ENCODE measurements at places on chromosomes 5 and 9. TPM values are rescaled to one million over a fixed set of nuclear protein-coding genes. Genes with fewer than 3 reads are reported as not detected.

The ORM2 gene
- total RNA-seq: not detected

The HCN1 gene
- total RNA-seq: not detected

DNA sequence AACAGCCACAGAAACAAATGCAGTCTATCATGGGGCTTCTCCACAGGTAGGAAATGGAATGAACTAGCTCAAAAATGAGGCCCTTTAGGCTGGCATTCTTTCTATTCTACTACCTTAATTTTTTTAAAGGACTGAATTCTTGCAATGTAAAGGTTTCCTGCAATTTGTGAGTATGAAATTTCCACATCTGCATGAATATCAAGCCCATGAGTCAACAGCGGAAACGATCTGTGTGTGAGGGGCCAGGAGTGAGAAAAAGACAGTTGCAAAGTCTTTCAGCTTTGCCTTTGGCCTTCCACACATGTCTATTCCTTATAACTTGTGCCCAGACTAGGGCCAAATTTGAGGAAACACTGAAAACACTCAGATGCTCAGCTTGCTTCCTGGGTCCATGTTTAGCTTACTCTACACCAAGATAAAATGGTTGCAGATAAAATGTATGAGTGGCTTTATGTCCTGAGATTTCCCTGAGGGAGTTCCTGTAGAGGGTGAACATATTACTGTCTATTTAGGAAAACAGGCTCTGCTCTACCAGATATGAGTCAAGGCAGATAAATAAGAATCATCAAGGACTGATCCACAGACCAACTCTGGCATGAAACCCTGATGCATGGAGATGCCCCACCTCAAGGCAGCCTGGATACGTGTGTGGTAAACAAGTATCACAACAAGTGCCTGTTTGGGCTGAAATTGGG is 46.5 kb downstream of the RETREG1 start:
- H3K27me3 ChIP-seq: peaks cover 7% of the 10 kb centered on the region
- no peaks in the 10 kb centered on the region for H3K36me3 ChIP-seq
- no peak for DNase-seq
- peak overlapping the region; percentile 10 for H3K4me3 ChIP-seq
- H3K4me1 ChIP-seq: peaks cover 45% of the 10 kb centered on the region
- peak overlapping the region; percentile 50 for H3K27ac ChIP-seq

- no peaks in the 10 kb centered on the region for H3K27me3 ChIP-seq
- H3K4me1 ChIP-seq: peaks cover 82% of the 10 kb centered on the region
- no peak overlapping the region for H3K4me3 ChIP-seq
- no peaks in the 10 kb centered on the region for H3K36me3 ChIP-seq
- peak overlapping the region; percentile 98 for H3K27ac ChIP-seq
Observed at GRCh38 chr9:27090711-27091110, 18.3 kb upstream of the TEK start.

The PNPLA7 gene
- total RNA-seq: 1.1 TPM

The CDH9 gene
- not detected for total RNA-seq

The TOR1B gene
- 40.4 TPM for total RNA-seq

DNA sequence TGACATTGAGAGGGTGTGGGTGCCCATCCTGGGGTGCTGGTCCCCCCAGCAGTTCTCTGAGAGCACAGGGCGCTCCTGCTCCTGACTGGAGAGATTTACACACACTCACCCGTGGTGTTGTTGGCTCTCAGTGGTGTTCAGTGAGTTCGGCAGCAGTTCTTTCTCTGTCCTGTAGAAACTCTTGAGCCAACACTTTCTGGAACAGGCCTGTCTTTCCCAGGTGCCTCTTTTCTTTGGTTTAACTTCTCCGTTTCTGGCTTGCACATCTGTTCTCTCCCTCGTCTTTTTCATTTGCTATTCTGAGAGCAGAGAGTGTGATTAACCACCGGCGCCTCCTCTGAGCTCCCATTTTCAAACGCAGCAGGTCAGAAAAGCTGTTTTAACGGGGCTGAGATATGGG is 284.5 kb downstream of the IRX2 start:
- H3K27me3 ChIP-seq: no peaks in the 10 kb centered on the region
- no peak for DNase-seq
- H3K4me1 ChIP-seq: no peaks in the 10 kb centered on the region
- peaks cover 8% of the 10 kb centered on the region for H3K36me3 ChIP-seq
- H3K4me3 ChIP-seq: no peak overlapping the region

GRCh38 chr9:38293022-38293421 is 99.5 kb upstream of the ALDH1B1 start:
- H3K4me1 ChIP-seq: no peaks in the 10 kb centered on the region
- DNase-seq: no peak
- H3K4me3 ChIP-seq: no peak overlapping the region
- no peaks in the 10 kb centered on the region for H3K36me3 ChIP-seq
- H3K27me3 ChIP-seq: peaks cover 42% of the 10 kb centered on the region

The KIAA1958 gene
- 8.7 TPM for total RNA-seq

DNA sequence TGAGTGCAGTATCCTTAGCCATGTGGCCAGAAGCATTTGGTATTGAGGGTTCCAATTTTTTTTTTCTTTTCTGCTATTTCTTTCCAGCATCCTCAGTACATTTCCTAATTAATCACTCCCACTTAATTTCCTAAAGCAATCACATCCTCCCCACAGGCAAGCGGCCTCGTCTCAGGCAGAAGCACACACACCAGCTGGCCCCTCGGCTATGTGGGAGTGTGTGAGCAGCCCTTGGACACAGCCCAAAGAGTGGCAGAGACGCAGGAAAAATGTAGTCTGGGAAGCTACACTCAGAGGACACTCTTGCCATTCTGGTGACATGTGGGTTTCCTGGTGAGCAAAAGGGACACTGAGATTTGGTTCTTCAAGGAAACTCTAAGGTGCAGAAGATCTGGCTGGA is 20.7 kb downstream of the SLIT3 start:
- H3K27ac ChIP-seq: no peak overlapping the region
- no peaks in the 10 kb centered on the region for H3K4me1 ChIP-seq
- no peak overlapping the region for H3K4me3 ChIP-seq
- H3K36me3 ChIP-seq: no peaks in the 10 kb centered on the region
- no peak for DNase-seq

- peaks cover 3% of the 10 kb centered on the region for H3K27me3 ChIP-seq
- H3K27ac ChIP-seq: no peak overlapping the region
- H3K4me1 ChIP-seq: peaks cover 6% of the 10 kb centered on the region
- no peak overlapping the region for H3K4me3 ChIP-seq
- no peaks in the 10 kb centered on the region for H3K36me3 ChIP-seq
Observed at GRCh38 chr9:27292659-27293405, 4.1 kb downstream of the EQTN start.

The ZMAT2 gene
- total RNA-seq: 59.1 TPM

DNA sequence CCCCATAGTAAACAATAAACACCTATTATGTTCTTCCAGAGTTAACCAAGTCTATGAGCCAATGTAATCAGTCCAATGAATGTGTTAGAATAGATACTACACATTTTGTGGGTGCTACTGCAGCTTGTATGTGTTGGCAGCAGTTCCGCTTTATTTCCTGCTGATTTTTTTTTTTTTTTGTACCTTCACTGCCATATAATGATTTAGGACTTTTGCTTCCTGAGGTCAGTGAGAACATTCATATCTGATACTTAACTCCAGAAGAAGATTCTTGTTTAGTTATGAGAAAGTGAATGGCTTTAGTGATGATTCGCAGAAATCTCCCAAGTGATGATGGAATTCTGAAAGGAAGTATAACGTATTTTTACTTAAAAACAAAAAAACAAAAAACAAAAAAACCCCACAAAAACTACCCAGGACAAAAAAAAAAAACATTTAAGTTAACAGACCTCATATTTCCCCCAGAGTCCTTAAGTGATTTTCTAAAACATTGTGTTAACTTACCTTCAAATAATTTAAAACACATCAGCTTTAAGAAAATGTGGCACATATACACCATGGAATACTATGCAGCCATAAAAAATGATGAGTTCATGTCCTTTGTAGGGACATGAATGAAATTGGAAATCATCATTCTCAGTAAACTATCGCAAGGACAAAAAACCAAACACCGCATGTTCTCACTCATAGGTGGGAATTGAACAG is 24.7 kb upstream of the LMNB1 start:
- peaks cover 12% of the 10 kb centered on the region for H3K4me1 ChIP-seq
- no peak overlapping the region for H3K27ac ChIP-seq
- DNase-seq: no peak
- peaks cover 16% of the 10 kb centered on the region for H3K27me3 ChIP-seq

- H3K27ac ChIP-seq: peak overlapping the region; percentile 42
- H3K36me3 ChIP-seq: no peaks in the 10 kb centered on the region
Observed at GRCh38 chr9:92384375-92384774, 20.0 kb downstream of the OGN start.

DNA sequence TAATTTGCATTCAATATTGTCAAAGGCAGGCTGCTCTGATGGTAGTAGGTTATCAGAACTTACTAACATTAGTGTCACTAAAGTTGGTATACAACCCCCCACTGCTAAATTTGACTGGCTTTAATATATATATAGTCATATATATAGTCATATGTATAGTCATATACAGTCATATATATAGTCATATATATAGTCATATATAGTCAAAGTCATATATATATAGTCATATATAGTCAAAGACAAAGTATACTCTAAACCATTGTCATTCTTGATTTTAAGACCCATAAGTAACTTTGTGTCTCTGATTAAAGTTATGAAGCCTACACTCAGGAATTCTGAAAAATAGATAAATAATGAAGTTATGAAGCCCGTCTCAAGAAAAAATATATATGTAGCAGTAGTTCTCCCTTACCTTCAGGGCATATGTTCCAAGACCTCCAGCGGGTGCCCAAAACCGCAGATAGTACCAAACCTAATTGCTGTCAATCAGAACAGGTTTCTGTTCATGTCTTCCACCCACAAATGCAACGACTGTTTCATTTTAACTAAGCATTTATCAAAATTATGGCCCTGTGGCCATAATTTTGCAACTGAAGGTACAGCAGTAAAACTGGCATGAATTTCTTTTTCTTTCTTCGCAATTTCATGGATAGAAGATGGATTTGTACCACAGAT is 40.1 kb downstream of the TRPM6 start:
- H3K4me1 ChIP-seq: peaks cover 13% of the 10 kb centered on the region
- no peak overlapping the region for H3K4me3 ChIP-seq
- DNase-seq: no peak
- H3K27me3 ChIP-seq: peaks cover 1% of the 10 kb centered on the region
- no peak overlapping the region for H3K27ac ChIP-seq

- no peak overlapping the region for H3K27ac ChIP-seq
- peaks cover 12% of the 10 kb centered on the region for H3K27me3 ChIP-seq
- peaks cover 16% of the 10 kb centered on the region for H3K36me3 ChIP-seq
- no peak for DNase-seq
- H3K4me1 ChIP-seq: peaks cover 15% of the 10 kb centered on the region
Observed at GRCh38 chr5:435156-435790, 7.7 kb upstream of the EXOC3 start.

The MRPL41 gene
- total RNA-seq: 62.0 TPM

DNA sequence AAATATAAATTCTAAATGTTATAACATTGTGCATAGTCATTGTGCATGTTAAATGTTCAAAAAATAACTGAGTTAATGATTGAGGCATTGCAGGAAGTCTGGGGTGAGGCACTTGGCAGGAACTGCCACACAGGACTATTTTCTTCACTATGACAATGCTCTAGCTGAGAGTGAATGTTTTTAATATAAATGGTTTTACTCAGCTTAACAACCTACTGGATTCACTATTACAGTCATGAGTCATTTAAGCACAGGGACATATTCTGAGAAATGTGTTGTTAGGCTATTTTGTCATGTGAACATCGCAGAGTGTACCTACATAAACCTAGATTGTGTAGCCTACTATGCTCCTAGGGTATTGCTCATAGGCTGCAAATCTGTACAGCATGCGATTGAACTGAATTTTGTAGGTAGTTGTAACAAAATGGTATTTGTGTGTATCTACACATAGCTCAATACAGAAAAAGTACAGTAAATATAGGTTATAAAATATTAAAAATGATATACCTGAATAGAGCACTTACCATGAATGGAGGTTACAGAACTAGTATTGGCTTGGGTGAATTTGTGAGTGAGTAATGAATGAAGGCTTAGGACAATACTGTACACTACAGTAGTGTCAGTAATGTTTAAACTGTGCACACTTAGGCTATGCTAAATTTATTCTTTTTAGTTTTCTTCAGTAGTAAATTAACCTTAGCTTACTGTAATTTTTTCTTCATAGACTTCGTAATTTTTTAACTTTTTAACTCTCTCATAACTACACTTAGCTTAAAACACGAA is 346.1 kb upstream of the PTGER4 start:
- peaks cover 8% of the 10 kb centered on the region for H3K36me3 ChIP-seq
- H3K27me3 ChIP-seq: peaks cover 3% of the 10 kb centered on the region
- H3K27ac ChIP-seq: peak overlapping the region; percentile 65
- peak; percentile 63 for DNase-seq

DNA sequence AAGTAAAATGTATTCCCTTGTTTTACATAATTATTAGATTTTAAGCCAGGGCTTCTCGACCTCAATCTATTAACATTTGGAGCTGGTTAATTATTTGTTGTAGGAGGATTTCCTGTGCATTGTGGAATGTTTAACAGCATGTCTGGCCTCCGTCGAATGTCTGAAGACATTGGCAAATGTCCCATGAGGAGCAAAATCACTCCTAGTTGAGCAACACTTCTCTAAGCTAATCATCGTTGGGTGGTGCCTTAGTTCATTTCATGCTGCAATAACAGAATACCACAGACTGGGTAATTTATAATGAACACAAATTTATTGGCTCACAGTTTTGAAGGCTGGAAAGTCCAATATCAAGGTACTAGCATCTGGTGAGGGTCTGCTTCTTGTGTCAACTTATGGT is 13.4 kb upstream of the VPS13A start:
- peaks cover 13% of the 10 kb centered on the region for H3K4me1 ChIP-seq
- no peak overlapping the region for H3K4me3 ChIP-seq
- no peak overlapping the region for H3K27ac ChIP-seq
- H3K27me3 ChIP-seq: peaks cover 1% of the 10 kb centered on the region
- peak; percentile 22 for DNase-seq

- no peaks in the 10 kb centered on the region for H3K4me1 ChIP-seq
- H3K27me3 ChIP-seq: peaks cover 12% of the 10 kb centered on the region
- peak; percentile 2 for DNase-seq
- no peaks in the 10 kb centered on the region for H3K36me3 ChIP-seq
- H3K4me3 ChIP-seq: 0 out of 2 replicates have a peak overlapping the region, but pooled peaks have one; percentile 16
Observed at GRCh38 chr9:6184749-6185645, 30.6 kb upstream of the IL33 start.

The INSL4 gene
- not detected for total RNA-seq

GRCh38 chr5:56986626-56986947 is 34.7 kb upstream of the MIER3 start:
- peaks cover 4% of the 10 kb centered on the region for H3K27me3 ChIP-seq
- peak overlapping the region; percentile 63 for H3K4me3 ChIP-seq
- no peaks in the 10 kb centered on the region for H3K36me3 ChIP-seq
- peaks cover 13% of the 10 kb centered on the region for H3K4me1 ChIP-seq
- DNase-seq: peak; percentile 61
- no peak overlapping the region for H3K27ac ChIP-seq

GRCh38 chr5:73966451-73966850 is 340.5 kb downstream of the ARHGEF28 start:
- peaks cover 28% of the 10 kb centered on the region for H3K27me3 ChIP-seq
- no peaks in the 10 kb centered on the region for H3K36me3 ChIP-seq
- H3K4me3 ChIP-seq: no peak overlapping the region
- H3K4me1 ChIP-seq: no peaks in the 10 kb centered on the region
- no peak overlapping the region for H3K27ac ChIP-seq
- no peak for DNase-seq

- DNase-seq: peak; percentile 33
- H3K4me1 ChIP-seq: peaks cover 43% of the 10 kb centered on the region
- no peaks in the 10 kb centered on the region for H3K36me3 ChIP-seq
- no peak overlapping the region for H3K4me3 ChIP-seq
- H3K27me3 ChIP-seq: peaks cover 10% of the 10 kb centered on the region
Observed at GRCh38 chr9:92138157-92138959, 23.1 kb upstream of the SPTLC1 start.

The NIPAL4 gene
- 0.19 TPM for total RNA-seq

Data from HFFc6 (cell line).